ENCODE measurements at places on chromosomes 11 and 22. TPM values are rescaled to one million over a fixed set of nuclear protein-coding genes. Genes with fewer than 3 reads are reported as not detected.

DNA sequence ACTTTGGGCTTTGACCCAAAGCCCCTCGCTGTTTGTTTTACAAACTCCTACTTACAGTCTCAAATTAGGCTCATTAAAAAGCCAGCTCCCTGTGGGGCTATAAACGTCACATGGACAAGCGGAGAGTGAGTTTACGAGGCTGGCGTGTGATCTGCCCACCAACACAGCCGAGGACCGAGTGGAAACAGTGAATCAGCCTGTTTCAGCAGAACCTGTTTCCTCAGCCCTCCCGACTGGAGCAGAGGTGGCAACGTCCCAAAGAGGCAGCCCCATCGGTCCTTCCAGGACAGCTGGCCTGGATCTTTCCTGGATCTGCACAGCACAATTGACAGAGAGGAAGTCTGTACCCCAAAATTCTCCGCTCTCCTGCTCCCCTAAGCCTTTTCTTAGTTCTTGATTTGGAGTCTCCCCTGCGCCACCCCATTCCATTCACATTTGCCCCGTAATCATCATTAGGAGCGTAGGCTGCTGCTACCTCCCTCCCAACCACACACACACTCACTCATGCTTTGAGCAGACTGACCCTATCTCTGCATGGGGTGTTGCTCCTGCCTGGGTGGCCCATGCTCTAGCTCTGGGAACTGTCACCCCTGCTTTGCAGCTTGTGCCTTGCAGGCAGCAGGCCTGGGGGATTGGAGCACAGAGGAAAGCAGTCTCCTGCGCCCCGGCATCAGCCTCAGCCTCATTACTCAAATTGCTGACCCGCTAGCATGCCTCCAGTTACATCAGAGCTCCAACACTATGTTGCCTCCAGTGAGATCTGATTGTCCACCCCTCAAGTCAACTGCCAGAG is 117.8 kb downstream of the NAT10 start:
- no peak overlapping the region for H3K4me3 ChIP-seq
- H3K27me3 ChIP-seq: peaks cover 2% of the 10 kb centered on the region
- no peaks in the 10 kb centered on the region for H3K4me1 ChIP-seq
- no peak overlapping the region for H3K27ac ChIP-seq
- H3K36me3 ChIP-seq: no peaks in the 10 kb centered on the region

- H3K27ac ChIP-seq: no peak overlapping the region
- no peak overlapping the region for H3K4me3 ChIP-seq
- peaks cover 15% of the 10 kb centered on the region for H3K36me3 ChIP-seq
- no peaks in the 10 kb centered on the region for H3K4me1 ChIP-seq
Measured at GRCh38 chr11:76069001-76069400, 137.3 kb downstream of the WNT11 start.

- peaks cover 15% of the 10 kb centered on the region for H3K27me3 ChIP-seq
- DNase-seq: no peak
- no peak overlapping the region for H3K4me3 ChIP-seq
- H3K27ac ChIP-seq: no peak overlapping the region
Measured at GRCh38 chr11:20010156-20010850, 150.0 kb downstream of the DBX1 start.

DNA sequence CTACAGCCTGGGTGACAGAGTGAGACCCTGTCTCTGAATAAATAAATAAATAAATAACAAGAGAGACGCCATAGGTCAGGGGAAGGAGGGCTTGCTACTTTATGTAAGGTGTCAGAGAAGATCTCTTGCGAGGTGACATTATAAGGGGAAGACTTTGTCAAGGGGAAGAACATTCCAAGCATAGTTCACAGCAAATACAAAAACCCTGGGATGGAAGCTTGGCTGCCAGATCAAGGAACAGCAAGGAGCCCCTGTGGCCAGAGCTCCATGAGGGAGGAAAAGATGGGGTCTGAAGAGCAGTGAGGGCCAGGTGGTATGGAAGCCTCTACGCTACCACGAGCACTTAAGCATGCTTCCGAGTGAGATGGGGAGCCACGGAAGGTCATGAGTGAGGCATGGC is 62.3 kb downstream of the AHNAK start:
- no peaks in the 10 kb centered on the region for H3K4me1 ChIP-seq
- no peaks in the 10 kb centered on the region for H3K27me3 ChIP-seq
- no peaks in the 10 kb centered on the region for H3K36me3 ChIP-seq
- H3K4me3 ChIP-seq: no peak overlapping the region

GRCh38 chr11:92204731-92205130 is 19.9 kb upstream of the FAT3 start:
- no peak overlapping the region for H3K4me3 ChIP-seq
- no peak for DNase-seq

DNA sequence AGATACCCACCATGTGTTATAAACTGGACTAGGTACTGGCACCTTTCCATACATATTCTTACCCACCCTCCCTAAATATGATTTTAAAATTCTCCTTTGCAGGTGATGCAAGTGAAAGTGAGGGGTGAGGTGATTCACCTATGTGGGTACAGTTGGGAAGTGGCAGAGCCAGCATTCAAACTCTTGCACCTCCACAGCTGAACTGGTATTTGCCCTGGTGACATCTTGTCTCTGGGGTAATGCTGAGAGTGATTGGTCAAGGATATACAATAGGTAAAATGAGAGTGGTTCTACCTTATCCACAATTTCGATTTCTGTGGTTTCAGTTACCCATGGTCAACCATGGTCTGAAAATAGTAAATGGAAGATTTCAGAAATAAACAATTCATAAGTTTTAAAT is 288.2 kb downstream of the MIAT start:
- H3K4me3 ChIP-seq: no peak overlapping the region
- no peaks in the 10 kb centered on the region for H3K36me3 ChIP-seq
- no peak overlapping the region for H3K27ac ChIP-seq
- no peak for DNase-seq
- peaks cover 3% of the 10 kb centered on the region for H3K27me3 ChIP-seq

DNA sequence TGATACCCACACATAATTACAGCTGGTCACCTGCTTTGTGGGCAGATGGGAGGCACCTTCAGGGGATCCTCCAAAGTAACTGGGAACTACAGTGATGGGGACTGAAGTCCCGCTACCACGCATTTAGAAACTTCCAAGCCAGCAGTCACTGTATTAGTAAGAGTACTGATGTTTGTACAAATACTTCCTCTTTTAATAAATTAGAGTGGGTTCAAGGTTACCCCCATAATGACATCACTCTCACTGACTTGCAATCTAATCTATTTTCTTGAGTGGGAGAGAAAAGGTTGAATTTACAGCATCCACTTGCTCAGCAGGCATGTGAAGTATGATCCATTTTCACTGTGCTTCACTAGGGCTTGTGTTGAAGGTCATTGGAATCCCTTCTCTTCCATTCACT is 72.1 kb upstream of the TIMP3 start:
- H3K27ac ChIP-seq: no peak overlapping the region
- no peak for DNase-seq
- no peak overlapping the region for H3K4me3 ChIP-seq
- no peaks in the 10 kb centered on the region for H3K27me3 ChIP-seq
- H3K4me1 ChIP-seq: peaks cover 1% of the 10 kb centered on the region
- H3K36me3 ChIP-seq: no peaks in the 10 kb centered on the region

- no peaks in the 10 kb centered on the region for H3K4me1 ChIP-seq
- no peak overlapping the region for H3K27ac ChIP-seq
- H3K27me3 ChIP-seq: no peaks in the 10 kb centered on the region
- peaks cover 1% of the 10 kb centered on the region for H3K36me3 ChIP-seq
Measured at GRCh38 chr11:113690619-113691569, 15.2 kb downstream of the TMPRSS5 start.

- no peaks in the 10 kb centered on the region for H3K36me3 ChIP-seq
- no peak overlapping the region for H3K27ac ChIP-seq
- no peaks in the 10 kb centered on the region for H3K4me1 ChIP-seq
- H3K4me3 ChIP-seq: no peak overlapping the region
- peak; percentile 49 for DNase-seq
Measured at GRCh38 chr11:8219257-8220021, 44.2 kb downstream of the LMO1 start.

- H3K4me3 ChIP-seq: no peak overlapping the region
- no peak overlapping the region for H3K27ac ChIP-seq
- H3K4me1 ChIP-seq: no peaks in the 10 kb centered on the region
Measured at GRCh38 chr11:6022956-6023355, 7.6 kb downstream of the OR56A1 start.

GRCh38 chr11:129996113-129996870 is 6.3 kb downstream of the PRDM10 start:
- no peaks in the 10 kb centered on the region for H3K27me3 ChIP-seq
- H3K36me3 ChIP-seq: peaks cover 10% of the 10 kb centered on the region
- no peak overlapping the region for H3K4me3 ChIP-seq
- H3K27ac ChIP-seq: no peak overlapping the region

- H3K27me3 ChIP-seq: no peaks in the 10 kb centered on the region
- DNase-seq: no peak
- no peaks in the 10 kb centered on the region for H3K4me1 ChIP-seq
- peaks cover 4% of the 10 kb centered on the region for H3K36me3 ChIP-seq
Measured at GRCh38 chr22:27253108-27253902, 548.3 kb downstream of the MN1 start.

DNA sequence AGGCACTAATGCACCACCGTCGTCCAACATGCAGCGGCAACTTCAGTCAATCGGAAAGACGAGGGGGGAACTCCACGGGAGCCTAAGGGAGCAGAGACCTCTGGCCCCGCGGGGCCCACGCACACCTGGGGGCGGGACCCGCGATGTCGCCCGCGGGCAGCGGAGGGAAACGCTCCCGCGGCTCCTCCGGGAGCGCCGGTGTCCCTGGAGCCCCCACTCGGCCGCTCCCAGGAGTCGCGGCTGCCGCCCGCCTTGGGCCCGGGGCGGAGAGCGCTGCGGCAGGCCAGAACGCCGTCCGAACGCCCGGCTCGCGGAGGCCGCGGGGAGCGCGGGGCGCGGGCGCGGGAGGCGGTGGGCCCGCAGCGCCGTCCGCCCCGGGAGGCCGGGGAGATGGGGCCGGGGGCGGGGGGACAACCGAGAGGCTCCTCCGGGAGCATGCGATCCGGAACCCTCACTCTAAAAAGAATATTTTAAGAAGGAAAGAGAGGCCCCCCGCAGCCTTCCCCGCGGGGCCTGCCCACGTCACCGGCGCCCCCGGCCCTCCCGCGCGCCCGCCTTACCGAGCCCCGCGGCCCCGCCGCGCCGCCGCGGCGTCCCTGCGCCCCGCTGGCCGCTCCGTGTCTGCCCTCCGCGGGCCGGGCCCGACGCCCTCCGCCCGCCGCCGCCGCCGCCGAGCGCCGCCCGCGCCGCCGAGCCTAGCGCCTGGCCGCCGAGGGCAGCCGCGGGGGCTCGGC is 86.6 kb upstream of the ARHGAP32 start:
- peak; percentile 40 for DNase-seq
- peaks cover 8% of the 10 kb centered on the region for H3K27me3 ChIP-seq
- peaks cover 38% of the 10 kb centered on the region for H3K4me1 ChIP-seq
- peak overlapping the region; percentile 80 for H3K4me3 ChIP-seq
- H3K36me3 ChIP-seq: no peaks in the 10 kb centered on the region

DNA sequence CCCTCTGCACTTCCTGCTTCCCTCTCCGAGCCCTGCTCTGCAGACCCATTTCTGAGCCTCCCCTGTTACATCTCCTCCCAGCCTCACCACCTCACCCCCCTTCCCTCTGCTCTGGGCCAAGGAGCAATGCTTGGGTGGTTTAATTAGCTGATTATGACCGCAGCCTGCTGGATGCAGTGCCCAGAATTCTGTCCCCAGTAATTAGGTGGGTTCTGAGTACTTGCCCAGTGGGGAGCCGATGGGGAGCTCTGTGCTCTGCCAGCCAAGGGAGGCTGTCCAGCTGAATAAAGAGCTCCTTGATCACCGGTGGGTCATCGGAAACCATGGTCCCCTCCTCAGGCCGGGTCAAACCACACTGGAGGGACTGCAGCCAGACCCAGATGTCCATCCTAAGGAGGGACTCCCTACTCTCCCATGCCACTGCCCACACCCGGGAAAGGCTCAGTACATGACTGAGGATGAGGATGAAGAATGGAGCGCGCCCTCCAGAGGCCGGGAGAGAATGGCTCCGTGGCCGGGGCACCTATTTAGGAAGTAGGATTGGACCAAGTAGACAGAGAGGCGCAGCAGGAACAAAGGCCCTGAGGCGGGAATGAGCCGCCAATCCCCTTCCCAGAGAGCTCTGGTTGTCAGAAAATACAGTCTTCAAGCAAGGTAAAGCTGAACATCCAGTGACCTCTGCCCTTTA is 9.1 kb downstream of the ARRB1 start:
- H3K36me3 ChIP-seq: no peaks in the 10 kb centered on the region
- H3K27me3 ChIP-seq: no peaks in the 10 kb centered on the region
- peak overlapping the region; percentile 66 for H3K27ac ChIP-seq
- H3K4me1 ChIP-seq: peaks cover 96% of the 10 kb centered on the region
- no peak for DNase-seq

GRCh38 chr11:2237457-2238238 is 32.7 kb downstream of the ASCL2 start:
- H3K27me3 ChIP-seq: no peaks in the 10 kb centered on the region
- no peaks in the 10 kb centered on the region for H3K36me3 ChIP-seq
- H3K4me3 ChIP-seq: no peak overlapping the region
- no peak for DNase-seq

Gene NCAM1
- not detected for total RNA-seq

Gene RAB38
- total RNA-seq: 0.72 TPM

Gene CSRP3
- not detected for total RNA-seq

Gene ZFTA
- 0.91 TPM for total RNA-seq

Gene CACNA1I
- total RNA-seq: 0.31 TPM

Gene APOBEC3A
- not detected for total RNA-seq

Gene FAM227A
- 0.36 TPM for total RNA-seq

Data from activated naive CD4-positive, alpha-beta T cell treated with anti-CD3 and anti-CD28 coated beads for 36 hours (primary cell).